ENCODE measurements at places on chromosomes 6 and 20. TPM values are rescaled to one million over a fixed set of nuclear protein-coding genes. Genes with fewer than 3 reads are reported as not detected.

DNA sequence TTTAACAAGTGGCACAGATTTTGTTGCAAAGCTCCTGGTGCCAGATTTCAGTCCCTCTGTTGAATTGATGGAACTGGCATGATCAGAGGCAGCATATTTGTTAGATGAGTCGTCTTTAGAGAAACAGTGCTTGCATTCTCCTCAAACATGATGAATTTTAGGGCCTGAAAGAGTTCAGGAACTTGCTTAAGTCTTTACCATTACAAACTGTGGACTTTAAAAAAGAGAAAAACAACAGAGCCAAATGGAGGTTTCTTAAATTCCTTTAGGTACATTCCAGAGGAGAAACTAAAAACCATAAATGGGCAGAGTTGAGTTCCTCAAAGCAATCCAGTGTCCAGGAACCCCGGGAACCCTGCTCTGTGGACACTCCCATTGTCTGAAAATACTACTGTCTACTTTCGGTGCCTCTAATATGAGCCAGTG is 2.5 kb downstream of the GTF2H5 start:
- DNase-seq = peak; percentile 78

- no peak for DNase-seq
These were observed 112.6 kb downstream of the GPR63 start for GRCh38 chr6:96724641-96725040.

DNA sequence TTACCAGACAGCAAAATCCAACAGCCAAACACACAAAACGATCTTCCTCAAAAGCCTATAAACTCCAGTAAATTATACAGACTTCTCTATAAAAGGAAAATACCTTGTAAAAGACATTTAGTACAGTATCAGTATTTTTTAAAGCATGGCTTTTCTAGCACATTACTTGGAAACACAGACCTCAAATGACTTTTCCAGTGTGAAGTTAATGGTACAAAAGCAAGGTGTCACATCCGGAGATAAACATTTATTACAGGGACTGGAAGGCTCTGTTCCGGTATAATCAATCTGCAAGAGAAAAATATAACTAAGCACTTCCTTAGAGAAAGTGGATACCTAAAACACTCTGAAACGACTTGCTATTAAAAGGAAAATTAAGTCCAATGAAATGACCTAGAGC is 17.1 kb downstream of the TMEM30A start:
- DNase-seq = no peak

- no peak for DNase-seq
These were observed 414.4 kb upstream of the MMS22L start for GRCh38 chr6:97697456-97697855.

DNA sequence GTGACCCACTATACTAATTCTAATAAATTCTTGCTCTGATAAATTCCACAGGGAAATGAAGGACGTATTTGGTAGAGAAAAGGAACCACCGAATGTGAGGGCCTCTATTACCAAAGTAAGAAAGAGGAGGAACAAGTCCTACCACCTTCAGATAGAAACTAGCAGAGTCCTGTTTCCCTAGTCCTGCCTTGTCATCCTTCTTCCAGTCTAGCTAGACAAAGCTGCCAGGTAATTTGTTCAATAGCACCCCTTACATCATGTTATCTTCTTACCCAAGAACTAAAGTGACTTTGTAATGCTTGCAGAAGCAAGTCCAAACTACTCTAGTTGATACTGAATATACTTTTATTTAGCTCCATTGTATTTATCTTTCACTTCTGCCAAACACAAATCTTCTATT is 29.3 kb upstream of the FAM83B start:
- no peak for DNase-seq

DNA sequence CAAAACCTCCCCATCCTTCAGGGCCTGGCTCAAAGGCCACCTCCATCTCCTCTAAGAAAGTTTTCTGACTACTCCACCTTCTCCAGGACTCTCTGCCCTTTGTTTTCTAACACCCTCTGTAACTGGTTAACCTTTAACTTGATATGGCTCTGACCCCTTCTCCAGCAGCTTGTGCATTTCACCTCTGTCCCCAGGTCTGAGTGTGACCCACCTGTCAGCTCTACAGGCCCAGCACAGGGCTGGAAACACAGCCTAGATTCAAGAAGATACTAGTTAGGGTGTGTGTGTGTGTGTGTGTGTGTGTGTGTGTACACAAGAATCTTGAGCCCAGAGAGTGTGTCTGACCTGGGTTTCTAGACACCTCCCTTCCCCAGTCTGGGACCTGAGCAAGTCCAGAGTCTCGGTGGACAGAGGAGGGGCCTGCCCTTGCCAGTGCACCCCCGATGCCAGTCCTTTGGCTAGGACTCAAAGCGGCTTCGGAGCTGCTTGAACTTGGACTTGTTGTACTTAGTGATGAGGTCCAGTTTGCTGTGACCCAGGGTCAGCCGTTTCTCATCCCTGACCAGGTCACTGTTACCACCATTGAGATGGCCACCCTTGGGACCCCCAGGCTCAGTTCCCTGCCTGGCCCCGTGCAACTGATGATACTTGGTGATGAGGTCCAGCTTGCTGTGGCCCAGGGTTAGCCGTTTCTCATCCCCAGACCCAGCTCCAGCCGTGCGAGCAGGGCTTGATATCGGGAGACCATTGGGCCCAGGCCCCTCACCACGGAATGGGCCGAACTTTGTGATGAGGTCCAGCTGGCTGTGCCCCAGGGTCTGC is 1.7 kb upstream of the EIF6 start:
- peak; percentile 86 for DNase-seq

DNA sequence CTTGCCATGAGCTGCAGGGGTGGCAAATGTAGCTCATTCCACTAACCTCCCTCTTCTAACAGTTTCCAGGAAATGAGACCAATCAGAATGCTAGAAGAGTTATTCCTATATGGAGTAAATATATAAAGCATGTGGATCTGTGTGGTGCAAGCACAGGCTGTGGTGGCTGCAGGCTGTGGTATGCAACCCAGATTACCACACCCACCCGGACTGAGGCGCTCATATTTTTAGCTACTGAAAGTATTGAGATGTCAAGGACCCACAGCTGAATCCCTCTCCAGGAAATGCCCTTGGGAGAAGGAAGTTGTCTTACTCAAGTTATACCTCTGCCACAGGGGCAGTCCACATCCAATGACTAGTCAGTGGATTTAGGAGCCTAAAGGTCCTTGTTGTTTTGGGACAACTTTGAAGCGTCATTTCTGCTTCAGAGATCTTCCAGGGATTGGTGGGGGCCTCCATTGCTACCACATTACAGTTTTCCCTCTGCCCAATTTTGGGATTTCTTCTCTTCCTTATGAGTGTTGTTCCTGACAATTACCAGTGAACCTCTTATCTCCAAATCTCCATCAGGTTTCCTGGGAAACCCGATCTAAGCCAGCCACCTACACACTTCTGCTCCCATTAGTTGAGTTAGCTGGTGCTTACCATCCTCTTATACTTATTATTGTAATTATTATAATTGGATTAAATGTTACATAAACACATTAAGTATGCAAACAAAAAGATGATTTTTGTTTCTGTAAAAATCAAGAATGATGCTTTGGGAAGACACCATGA is 12.1 kb upstream of the REPS1 start:
- DNase-seq = no peak

DNA sequence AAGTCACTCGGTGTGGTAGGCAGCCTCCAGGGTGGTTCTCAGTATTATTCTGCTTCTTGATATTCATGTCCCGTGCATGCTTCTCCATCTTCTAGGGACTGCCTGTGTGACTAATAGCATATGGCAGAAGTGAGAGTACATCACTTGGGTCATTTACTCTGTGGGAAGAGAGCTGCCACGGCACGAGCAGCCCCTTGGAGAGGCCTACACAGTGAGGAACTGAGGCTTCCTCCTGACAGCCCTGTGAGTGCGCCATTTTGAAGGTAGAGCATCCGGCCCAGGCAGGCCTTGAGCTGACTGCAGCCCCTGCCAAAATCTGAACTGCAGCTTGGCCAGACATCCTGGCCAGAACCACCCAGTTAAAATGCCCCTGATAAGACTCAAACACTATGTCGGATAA is 17.3 kb upstream of the MCUR1 start:
- DNase-seq = no peak

GRCh38 chr6:35610830-35611229 is 77.9 kb downstream of the FKBP5 start:
- DNase-seq = no peak

- DNase-seq = peak; percentile 87
These were observed 780 bp downstream of the ARMC12 start for GRCh38 chr6:35737413-35738211.

DNA sequence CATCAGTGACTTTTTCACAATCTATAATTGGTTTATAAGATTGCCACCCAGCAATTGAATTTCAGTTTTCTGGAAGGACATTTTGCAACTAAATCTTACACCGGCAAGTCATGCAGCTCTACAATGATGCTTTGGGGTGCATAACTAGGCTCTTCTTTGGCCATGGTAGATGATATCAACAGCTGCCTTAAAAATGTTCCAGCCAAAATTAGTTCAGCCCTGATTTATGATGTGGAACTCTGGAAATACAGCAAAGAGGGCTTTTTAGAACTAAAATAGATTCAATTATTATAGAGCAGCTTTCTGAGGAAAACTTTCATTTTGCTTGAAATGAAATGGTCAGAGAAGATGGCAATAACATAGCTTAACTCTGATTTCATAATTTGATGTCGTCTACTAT is 18.4 kb upstream of the MCM9 start:
- DNase-seq = no peak

DNA sequence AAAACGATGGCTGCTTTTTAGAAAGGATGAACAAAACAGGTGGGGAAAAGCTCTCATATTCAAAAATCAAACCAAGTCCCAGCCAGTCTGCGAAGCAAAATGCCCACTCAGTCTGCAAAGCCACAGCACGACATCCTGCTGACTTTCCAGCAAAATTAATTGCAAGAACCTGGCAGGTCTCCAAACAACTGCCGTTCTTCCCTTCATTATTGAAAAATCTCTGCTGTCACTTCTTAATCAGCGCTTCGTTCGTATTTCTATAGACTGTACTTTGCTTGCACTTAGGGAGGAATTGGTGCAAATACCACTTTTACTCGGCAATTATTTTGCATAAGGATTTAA is 222.4 kb downstream of the CBLN4 start:
- DNase-seq = no peak

GRCh38 chr6:5930143-5930770 is 76.5 kb downstream of the NRN1 start:
- no peak for DNase-seq

DNA sequence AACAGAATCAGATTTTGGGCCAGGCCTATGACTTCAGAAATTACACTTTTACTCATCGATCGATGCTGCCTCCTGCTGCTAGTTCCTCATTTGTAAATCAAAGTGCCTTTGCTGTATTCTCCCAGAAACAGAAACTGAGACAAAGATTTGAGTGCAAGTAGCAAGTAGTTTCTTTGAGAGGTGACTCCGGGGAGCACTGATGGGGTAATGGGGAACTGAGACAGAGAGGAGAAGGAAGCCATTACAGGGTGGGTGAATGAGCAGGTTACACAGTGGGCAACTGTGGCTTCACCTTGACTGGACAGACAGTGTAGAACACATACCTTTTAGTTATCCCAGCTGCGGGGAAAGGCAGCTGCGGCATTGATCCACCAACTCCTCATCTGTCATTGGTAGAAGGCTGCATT is 9.7 kb upstream of the CD40 start:
- DNase-seq = no peak

GRCh38 chr20:31848088-31848999 is 2.9 kb upstream of the FOXS1 start:
- no peak for DNase-seq

NELFE gene
- total RNA-seq = 80.4 TPM

TUBB2B gene
- total RNA-seq = 9.3 TPM

DAAM2 gene
- not detected for total RNA-seq

BACH2 gene
- total RNA-seq = not detected

LY6G6C gene
- not detected for total RNA-seq

TBC1D22B gene
- total RNA-seq = 12.9 TPM

C2 gene
- total RNA-seq = 165 TPM

SLC12A5 gene
- 5.3 TPM for total RNA-seq

PRSS16 gene
- total RNA-seq = not detected
